ENCODE measurements at places on chromosomes 6 and 20. TPM values are rescaled to one million over a fixed set of nuclear protein-coding genes. Genes with fewer than 3 reads are reported as not detected.

Gene DNPH1
- 43.9 TPM for total RNA-seq

Gene FOXF2
- not detected for total RNA-seq

Gene MRAP2
- not detected for total RNA-seq

Gene RAET1E
- total RNA-seq: not detected

Gene SIM1
- 0.07 TPM for total RNA-seq

Gene RANBP9
- total RNA-seq: 52.4 TPM

Gene MYLK4
- 0.36 TPM for total RNA-seq

Gene GMPR
- total RNA-seq: 1.1 TPM

Gene PRDM13
- total RNA-seq: not detected

Gene BFSP1
- 3.7 TPM for total RNA-seq

Gene SPACA1
- not detected for total RNA-seq

Gene HLA-DMB
- 8.5 TPM for total RNA-seq

Gene PNPLA1
- not detected for total RNA-seq

Gene USP49
- 7.3 TPM for total RNA-seq

Gene LAMA2
- total RNA-seq: 1.4 TPM

Gene CRYBG1
- 29.8 TPM for total RNA-seq

Gene NHSL1
- total RNA-seq: 0.70 TPM

Gene NFATC2
- 63.6 TPM for total RNA-seq

Gene SLC13A3
- not detected for total RNA-seq

Gene KIAA1755
- not detected for total RNA-seq

Gene PACSIN1
- total RNA-seq: 0.11 TPM

Gene SLPI
- not detected for total RNA-seq

Gene PRICKLE4
- total RNA-seq: not detected

Gene OPN5
- total RNA-seq: not detected

Gene SRMS
- total RNA-seq: not detected

Gene TMEM14C
- 67.8 TPM for total RNA-seq
